ENCODE measurements at places on chromosomes 12 and 14.
A peak's percentile ranks its signal among the peaks of the same experiment; 100 is the strongest.

- no peak for DNase-seq
These were observed 313.1 kb downstream of the ADGRD1 start for GRCh38 chr12:131266591-131267467.

DNA sequence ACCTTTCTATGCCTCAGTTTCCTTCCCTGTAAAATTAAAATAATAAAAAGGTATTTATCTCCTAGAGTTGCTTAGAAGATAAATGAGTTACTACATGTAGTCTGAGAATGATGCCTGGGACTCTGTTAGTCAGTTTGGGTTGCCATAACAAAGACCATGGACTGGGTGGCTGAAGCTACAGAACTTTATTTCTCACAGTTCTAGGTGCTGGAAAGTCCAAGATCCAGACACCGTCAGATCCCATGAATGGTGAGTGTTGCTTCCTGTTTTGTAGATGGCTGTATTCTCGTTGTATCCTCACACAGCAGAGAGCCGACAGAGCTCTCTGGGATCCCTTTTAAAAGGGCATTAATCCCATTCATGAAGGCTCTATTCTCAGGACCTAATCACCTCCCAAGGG lies 64.0 kb upstream of the LTA4H start:
- DNase-seq: no peak

DNA sequence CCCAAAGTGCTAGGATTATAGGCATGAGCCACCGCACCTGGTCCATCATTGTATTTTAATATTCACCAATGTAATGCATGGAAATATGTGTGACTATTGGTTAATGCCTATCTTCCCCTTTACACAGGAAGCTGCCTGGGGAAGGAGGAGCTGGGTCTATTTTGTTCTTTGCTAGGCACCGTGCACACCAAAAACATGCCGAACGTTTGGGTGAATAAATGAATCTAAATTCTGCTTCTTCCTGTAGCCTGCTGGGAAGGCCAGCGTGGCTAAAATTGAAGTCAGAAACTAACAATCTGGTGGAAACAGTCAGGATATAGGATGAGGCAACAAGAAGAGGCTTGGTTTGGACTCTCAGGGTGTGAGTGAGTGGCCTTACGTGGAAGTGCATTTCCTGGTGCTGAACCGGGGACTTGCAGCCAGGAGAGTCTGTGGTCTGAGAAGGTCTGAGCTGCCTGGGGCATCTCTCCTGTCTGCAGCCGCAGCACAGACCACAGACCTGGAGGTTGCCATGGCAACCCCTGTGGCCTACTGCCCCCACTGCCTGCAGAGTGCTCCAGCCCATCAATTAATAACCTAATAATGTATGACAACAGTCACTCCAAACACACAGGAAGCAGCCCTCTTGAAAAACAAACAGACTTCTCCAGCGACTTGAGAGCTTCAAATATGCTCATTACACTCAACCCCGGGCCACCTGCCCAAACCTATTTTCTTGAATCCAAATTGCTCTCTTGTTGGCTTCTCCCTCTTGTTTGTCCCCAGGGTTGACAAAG lies 5.5 kb upstream of the GPR68 start:
- no peak for DNase-seq

- no peak for DNase-seq
These were observed 41.0 kb downstream of the DYNC1H1 start for GRCh38 chr14:102005336-102005735.

- no peak for DNase-seq
These were observed 853 bp downstream of the TTC9 start for GRCh38 chr14:70642303-70643235.

- DNase-seq: peak; percentile 57
These were observed 4.1 kb downstream of the CKB start for GRCh38 chr14:103518422-103519042.

DNA sequence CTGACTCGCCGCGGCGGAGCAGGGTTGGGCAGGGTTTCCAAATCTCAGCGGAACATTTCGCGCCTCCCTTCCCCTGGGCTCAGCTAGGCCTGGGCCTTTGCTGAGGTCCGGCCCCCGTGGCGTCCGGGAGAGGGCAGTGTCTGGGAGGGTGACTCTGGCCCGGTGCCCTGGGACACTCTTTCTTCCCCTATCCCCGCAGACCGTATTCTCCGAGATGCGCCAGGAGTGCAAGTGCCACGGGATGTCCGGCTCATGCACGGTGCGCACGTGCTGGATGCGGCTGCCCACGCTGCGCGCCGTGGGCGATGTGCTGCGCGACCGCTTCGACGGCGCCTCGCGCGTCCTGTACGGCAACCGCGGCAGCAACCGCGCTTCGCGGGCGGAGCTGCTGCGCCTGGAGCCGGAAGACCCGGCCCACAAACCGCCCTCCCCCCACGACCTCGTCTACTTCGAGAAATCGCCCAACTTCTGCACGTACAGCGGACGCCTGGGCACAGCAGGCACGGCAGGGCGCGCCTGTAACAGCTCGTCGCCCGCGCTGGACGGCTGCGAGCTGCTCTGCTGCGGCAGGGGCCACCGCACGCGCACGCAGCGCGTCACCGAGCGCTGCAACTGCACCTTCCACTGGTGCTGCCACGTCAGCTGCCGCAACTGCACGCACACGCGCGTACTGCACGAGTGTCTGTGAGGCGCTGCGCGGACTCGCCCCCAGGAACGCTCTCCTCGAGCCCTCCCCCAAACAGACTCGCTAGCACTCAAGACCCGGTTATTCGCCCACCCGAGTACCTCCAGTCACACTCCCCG lies 3.0 kb downstream of the WNT1 start:
- no peak for DNase-seq

GRCh38 chr12:109632342-109632741 lies 58.7 kb downstream of the MVK start:
- no peak for DNase-seq

DNA sequence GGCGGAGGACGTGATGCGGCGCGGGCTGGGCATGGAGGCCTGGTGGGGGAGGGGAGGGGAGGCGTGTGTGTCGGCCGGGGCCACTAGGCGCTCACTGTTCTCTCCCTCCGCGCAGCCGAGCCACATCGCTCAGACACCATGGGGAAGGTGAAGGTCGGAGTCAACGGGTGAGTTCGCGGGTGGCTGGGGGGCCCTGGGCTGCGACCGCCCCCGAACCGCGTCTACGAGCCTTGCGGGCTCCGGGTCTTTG lies 303 bp downstream of the GAPDH start:
- no peak for DNase-seq

DNA sequence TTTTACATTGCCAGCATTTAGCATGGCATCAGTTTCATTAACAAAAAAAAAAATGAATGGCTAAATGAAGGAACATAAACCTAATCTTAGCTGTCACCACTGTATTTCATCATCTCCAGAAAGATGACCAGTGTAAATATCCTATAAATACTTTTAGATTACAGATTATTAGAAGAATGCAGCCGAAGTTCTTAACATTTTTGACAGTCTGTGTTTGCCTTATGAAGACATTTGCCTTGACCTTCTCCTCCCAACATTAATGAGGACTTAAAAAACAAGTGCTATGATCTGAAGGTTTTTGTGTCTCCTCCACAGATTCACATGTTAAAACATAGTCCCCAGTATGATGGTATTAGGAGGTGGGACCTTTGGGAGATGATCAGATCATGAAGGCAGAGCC lies 253.0 kb downstream of the SNAPC1 start:
- DNase-seq: no peak
